SK-N-SH (cell line): ENCODE measurements at places on chromosomes 16 and 17.
A peak's percentile ranks its signal among the peaks of the same experiment; 100 is the strongest.

DNA sequence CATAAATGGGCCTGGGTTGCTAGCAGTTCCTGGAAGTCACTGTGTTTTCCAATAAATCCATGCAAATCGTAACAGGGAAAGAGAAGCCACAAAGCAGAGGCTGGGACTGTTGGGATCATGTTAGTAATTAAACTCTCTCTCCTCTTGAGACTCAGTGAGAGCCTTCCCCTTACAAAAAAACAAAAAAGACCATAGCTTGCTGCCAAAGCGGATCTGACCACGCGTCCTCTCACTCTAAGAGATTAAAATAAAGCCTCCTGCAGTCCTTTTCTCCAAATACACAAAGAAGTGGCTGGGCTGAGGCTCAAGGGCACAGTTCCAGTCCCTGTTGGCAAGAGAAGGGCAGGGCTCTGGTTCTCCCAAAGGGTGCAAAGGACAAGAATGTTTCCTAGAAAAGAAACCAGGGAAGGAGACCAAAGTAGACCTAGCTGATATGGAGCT is 38.5 kb downstream of the PIGL start:
- DNase-seq: no peak

DNA sequence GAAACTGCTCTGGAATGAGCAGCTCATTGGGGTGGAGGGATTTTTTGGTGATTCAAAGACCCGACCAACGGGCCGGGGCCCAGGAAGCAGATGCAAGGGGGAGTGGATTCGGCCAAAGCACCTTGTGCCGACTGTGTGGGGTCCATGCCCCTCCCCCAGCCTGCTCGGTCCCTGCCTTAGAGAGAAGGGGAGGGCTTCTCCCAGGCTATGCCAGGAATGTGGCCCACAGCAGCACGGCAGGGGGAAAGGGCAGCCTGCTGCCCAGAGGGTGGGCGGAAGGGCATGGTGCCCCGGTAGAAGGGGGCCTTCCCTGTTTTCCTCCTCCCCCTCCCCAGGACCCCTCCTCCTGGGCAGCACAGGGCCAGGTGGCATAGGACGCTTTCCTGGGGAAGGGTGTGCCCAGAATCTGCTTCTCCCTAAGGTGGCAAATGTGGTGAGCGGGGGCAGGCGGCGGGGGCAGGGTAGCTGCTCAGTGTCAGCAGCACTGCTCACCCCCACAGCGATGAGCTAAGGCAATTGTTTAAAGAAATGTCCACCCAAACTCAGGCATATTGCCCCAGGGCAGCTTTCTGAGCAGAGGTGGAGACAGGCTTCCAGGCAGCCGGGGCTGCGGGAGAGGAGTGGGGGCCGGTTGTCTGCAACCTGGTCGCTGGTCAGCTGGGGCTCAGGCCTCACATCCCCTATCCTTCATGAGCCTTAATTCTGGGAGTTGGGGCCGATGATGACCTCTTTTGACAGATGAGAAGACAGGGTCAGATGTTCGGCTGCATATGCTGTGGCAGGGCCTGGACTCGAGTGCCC is 33.9 kb upstream of the MLKL start:
- DNase-seq: no peak

- DNase-seq: peak; percentile 90
Measured at GRCh38 chr17:50634224-50634914, at the start of gene ABCC3. TSS of gene ABCC3 (plus strand) at chr17:50634881. CDS start at chr17:50634937, 56 bp downstream.

- peak; percentile 67 for DNase-seq
Measured at GRCh38 chr17:73455050-73455687, 143.4 kb upstream of the CDC42EP4 start.

DNA sequence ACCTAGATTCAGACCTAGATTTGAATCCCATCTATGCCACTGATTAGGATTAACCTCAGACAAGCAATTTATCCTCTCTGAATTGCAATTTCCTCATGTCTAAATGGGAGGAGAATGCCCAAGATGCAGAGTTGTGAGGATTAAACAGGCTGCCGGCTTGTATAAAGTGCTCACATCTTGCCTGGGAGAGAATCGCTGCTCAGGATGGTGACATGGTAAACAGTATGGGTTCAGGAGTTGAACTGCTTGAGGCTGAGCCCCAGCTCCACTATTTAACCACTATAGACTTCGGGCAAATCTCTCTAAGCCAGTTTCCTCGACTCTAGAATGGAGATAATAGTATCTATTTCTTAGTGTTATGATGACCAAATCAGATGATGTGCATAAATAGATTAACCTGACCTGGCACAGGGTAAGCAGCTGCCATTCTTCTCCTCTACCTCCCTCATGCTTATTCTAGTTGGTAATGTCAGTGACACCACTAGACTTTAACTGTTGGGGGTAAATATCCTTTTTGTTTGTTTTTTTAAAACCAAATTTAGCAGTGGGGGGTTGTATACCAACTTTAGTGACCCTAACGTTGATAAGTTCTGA is 732 bp upstream of the RPL27 start:
- DNase-seq: no peak

- no peak for DNase-seq
Measured at GRCh38 chr16:11050944-11051343, 106.6 kb downstream of the CLEC16A start.

GRCh38 chr16:10966129-10966528 is 21.8 kb downstream of the CLEC16A start:
- no peak for DNase-seq

GRCh38 chr16:3948378-3948995 is 68.0 kb upstream of the CREBBP start:
- DNase-seq: no peak

GRCh38 chr17:2862197-2862596 is 66.0 kb downstream of the RAP1GAP2 start:
- DNase-seq: no peak

GRCh38 chr16:11916524-11917285 is 949 bp upstream of the GSPT1 start:
- DNase-seq: no peak

DNA sequence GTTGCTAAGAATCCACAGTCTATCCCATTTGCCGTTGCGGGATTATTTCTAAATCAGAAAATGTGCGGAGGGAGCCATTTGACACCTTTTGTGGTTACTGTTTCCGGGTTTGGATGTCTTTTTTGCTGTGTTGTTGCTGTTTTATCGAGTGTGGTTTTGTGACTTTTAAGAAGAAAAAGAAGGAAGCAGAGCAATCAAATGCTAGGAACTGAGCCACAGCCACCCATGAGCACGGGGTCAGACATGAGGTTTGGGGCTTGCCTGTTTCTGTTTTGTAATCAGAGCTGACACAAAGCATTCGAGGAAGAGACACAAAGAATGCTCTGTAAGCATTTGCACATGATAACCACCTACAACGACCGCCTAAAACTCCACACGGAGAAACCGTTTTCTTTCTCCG is 53.1 kb upstream of the CHMP6 start:
- no peak for DNase-seq

DNA sequence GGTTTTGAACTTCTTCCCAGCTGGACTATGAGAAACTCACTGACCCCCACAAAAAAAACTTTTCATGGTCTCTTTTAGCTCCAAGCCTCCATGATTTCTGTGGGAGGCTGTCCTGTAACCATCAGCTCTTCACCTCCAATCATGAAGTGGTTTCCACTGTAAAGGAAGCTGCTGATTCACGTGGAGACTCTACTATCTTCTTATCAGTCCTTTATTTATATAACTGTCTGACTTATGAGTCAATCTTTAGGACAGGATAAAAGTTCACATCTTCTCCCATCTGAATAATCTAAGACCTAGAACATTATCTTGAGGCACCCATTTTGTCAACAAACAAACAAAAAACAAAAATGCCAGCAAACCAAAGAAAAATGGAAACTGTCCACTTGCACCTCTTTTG is 409.9 kb downstream of the SLC39A11 start:
- DNase-seq: no peak

GRCh38 chr17:28763137-28763799 is 19.5 kb downstream of the TRAF4 start:
- no peak for DNase-seq

GRCh38 chr16:57619606-57620334 is 8.7 kb upstream of the ADGRG1 start:
- no peak for DNase-seq
